Activated T-cell treated with anti-CD3 and anti-CD28 coated beads, Interleukin-2, amount 50 U/mL, for 4 hours (primary cell): ENCODE measurements at places on chromosomes 13 and 19. TPM values are rescaled to one million over a fixed set of nuclear protein-coding genes. Genes with fewer than 3 reads are reported as not detected.

The COL5A3 gene
- 2.8 TPM for total RNA-seq

The CDX2 gene
- total RNA-seq, result 0.11 TPM

GRCh38 chr19:42452590-42452989 lies 9.8 kb upstream of the CXCL17 start:
- no peak for DNase-seq

- no peak for DNase-seq
Observed at GRCh38 chr19:10846500-10847202, 1.6 kb upstream of the C19orf38 start.

DNA sequence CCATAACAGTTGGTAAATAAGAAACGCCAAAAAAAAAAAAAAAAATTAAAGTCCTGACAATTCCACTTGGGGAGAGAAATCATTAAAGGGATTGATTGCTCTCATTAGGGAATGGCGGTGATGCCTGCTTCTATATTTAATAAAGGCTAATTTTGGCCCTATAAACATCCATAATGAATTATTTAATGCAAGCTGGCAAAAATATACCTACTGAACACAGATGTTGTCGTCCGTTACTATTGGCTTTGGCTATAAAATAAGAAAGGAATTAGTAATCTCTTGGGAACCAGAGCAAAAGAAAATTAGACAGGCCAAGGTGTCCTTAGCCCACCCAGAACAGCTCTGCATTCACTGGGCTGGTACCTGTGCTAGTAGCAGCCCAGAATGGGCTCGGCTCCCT lies 717.3 kb downstream of the DIAPH3 start:
- no peak for DNase-seq

DNA sequence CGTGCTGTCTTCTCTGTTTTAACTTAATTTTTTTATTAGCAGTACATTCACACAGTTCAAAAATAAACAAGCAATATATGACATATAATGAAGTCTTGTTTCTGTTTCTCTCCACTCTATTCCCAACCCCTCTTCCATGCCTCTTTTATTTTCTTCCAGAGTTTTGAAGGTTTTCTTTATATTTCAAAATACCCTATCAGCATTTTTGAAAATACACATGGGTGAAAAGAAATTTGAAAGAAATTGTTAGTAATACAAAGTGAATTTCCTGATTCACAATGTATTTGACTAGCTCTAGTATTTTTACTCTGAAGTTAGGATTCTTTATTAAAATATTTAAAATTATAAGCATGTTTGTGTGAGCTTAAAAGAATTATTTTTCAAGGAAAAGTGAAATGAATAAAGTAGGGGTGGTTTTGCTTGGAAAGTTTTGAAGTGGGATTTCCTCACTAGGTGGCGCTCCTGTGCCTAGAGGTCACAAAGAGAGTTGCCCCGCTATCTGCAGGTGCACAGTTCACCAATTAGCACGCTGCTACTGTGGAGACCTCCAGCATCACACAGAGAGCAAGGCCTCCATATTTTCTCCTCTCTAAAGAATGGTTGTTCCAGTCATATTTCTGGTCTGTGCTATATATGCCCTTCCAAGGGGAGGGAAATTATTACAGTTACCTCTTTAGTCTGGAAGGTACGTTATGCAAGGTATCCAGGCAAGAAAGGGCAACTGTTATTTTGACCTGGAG lies 37.6 kb downstream of the SOX21 start:
- peak; percentile 33 for DNase-seq

DNA sequence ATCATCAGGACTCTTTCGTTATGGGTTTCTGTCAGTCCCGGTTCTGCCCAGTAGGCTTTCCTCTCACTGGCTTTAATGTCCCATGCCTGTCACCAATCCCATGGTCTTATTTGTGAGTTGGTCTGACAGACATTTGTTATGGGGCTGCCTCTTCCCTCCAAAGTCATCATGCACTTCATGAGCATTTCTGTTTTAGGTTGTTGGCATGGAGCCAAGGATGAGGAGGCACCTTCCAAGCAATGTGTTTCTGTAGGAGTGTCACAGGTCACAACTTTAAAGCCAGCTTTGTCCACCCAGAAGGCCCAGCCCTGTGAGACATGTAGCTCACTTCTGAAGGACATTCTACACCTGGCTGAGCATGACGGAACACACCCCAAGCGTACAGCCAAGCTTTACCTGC lies 8.5 kb downstream of the ZNF17 start:
- no peak for DNase-seq

DNA sequence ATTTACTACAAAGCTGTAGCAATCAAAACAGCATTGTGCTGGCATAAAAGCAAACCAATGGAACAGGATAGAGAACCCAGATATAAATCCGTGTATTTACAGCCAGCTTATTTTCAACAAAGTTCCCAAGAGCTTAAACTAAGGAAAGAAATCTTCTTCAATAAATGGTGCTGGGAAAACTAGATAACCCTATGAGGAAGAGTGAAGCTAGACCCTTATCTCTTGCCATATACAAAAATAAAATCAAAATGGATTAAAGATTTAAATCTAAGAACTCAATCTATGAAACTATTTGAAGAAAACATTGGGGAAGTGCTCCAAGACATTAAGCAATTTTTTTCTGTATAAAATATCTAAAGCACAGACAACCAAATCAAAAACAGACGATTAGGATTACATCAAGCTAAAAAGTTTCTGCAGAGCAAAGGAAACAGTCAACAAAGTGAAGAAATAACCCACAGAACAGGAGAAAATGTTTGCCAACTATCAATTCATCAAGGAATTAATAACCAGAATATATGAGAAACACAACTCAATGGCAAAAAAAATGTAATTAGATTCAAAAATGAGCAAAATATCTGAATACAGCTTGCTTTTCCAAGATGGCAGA lies 480.7 kb downstream of the LMO7 start:
- no peak for DNase-seq

- DNase-seq, result no peak
Observed at GRCh38 chr13:60318186-60318585, 78.8 kb upstream of the TDRD3 start.

GRCh38 chr13:68727798-68728197 lies 1379.8 kb upstream of the ATXN8OS start:
- DNase-seq, result no peak

GRCh38 chr13:74751739-74752138 lies 617.5 kb upstream of the KLF12 start:
- DNase-seq, result no peak

- no peak for DNase-seq
Observed at GRCh38 chr13:102648046-102648445, 46.8 kb downstream of the METTL21C start.
